ENCODE measurements at places on chromosomes 13 and 19.

- DNase-seq: no peak
Observed at GRCh38 chr19:30102239-30102638, 160.2 kb downstream of the URI1 start.

GRCh38 chr19:4707956-4708650, 15.5 kb downstream of the DPP9 start:
- no peak for DNase-seq

DNA sequence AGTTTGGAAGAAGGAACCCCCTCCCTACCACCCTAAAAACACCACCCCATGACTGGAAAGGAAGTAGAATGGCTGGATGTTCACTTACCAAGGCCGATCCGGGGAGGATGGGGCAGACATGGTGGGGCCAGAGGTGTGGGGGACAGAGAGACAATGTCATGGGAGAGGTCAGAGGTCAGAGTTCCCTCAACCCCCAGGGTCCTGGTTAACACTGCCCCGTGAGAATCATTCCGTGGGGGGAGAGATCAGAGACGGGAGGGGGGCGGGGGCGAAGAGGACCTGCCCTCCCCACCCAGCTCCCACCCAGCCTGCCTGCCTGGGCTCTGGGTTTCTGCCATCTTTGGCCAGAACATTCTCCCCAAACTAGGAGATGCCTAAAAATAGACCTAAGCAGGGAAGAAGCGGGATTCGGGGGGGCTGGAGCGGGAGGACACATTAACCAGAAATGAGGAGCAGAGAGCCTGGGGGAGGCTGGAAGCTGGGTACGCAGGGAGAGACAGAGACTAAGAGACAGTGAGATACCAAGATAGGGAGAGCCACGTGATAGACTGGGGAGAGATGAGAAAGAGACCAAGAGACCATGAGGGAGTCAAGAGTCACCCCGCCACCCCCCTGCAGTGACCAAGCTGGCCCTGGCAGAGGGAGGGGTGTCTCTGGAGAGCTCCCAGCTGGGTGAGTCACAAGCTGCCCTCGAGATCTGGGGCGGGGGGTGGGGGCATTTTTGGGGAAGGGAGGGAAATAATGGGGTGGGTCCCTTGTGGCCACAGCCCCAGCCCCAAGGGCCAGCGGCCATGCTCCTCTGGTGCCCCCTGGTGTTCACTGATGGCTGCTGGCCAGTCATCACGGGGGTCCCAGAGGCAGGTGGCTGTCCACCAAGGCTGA, 6.1 kb upstream of the KANK2 start:
- peak; percentile 46 for DNase-seq

- no peak for DNase-seq
Observed at GRCh38 chr13:109755551-109755950, 30.8 kb downstream of the IRS2 start.

DNA sequence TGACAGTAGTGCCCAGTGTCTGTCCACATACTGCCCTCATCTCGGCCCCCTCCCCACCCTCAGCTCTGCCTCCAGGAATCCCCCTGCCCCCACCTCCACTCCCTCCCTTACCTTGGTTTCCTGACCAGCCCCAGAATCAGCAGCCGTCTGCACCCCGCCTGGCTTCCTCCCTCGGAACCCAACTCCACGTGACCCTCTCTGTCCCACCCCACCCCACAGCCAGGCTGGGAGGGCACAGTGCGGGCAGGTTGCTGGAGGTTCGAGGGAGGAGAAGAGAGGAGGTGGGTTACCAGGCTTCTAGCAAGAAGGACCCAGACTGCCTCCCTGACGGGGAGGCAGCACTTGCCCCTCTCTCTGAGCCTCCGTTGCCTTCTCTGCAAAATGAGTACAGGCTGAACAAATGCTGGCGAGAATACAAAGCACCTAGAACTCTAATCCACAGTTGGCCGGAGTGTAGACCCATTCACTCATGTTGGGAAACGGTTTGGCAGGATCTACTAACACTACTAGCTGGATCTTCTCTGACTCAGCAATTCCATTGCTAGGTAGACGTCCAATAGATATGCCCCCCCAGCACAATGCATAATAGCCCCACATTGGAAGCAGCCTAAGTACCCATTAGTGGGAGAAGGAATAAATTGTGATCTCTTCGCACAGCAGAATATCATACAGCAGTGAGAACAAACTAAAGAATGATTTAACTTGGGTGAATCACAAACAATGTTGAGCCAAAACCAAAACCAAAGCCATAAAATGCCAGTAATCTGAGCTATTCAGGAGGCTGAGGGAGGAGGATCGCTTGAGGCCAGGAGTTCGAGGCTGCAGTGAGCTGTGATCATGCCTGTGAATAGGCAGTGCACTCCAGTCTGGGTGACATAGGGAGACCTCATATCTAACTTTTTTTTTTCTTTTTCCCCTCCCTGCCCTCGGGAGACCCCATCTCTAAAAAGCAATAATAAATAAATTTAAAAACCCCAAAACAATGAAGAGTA, at the start of gene RASAL3:
RASAL3 (minus strand) TSS at position 151 of the 992 bp plus-strand sequence. CDS start 186 bp downstream, outside the sequence.
- DNase-seq: peak; percentile 78

DNA sequence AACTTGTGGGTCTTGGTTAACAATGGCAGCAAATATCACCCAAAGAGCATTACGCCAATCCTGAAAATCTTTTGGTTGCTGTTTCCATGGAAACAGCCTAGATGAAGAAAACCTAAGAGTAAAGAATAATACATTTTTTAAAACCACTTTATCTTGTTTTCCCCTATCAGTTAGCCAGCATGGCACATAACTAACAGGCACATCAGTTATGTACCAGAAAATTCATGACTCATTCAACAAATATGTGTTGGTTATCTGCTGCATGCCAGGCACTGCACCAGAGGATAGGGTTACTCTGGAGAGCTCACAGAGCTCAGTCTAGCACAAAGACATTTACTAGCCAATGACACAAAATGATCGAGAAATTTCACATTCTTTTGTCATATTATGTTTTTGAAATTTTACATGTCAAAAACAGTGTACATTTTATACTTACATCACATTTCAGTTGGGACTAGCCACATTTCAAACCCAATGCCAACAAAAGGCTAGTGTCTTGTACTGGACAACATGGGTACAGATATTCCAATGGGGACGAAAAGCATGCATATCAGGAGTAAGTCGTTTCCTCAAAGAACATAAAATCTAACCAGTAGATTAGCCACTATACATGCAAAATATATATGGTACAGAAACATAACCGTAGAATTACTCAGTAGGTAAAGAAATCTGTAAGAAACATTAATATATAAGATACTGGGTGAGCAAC, 20.3 kb downstream of the LNX2 start:
- DNase-seq: no peak

- DNase-seq: no peak
Observed at GRCh38 chr19:10998045-10998533, 37.3 kb downstream of the SMARCA4 start.

DNA sequence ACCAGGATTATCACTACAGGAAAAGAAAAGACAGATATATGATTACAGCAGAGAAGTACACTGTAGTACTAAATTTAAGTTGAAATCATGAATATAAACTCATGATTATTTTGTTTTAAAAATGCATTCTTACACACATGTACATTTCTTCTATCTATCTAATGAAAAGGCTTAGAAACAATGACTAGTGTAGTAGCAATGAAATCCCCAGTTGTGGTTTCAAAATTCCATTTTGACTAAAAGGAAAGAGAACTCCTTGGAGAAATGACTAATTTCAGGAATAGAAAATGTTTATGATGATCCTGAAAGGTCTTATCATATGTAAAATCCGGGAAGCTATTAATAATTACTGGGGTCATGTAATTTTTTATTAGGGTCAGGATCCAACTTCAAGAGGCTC, 195.0 kb upstream of the STARD13 start:
- DNase-seq: no peak

DNA sequence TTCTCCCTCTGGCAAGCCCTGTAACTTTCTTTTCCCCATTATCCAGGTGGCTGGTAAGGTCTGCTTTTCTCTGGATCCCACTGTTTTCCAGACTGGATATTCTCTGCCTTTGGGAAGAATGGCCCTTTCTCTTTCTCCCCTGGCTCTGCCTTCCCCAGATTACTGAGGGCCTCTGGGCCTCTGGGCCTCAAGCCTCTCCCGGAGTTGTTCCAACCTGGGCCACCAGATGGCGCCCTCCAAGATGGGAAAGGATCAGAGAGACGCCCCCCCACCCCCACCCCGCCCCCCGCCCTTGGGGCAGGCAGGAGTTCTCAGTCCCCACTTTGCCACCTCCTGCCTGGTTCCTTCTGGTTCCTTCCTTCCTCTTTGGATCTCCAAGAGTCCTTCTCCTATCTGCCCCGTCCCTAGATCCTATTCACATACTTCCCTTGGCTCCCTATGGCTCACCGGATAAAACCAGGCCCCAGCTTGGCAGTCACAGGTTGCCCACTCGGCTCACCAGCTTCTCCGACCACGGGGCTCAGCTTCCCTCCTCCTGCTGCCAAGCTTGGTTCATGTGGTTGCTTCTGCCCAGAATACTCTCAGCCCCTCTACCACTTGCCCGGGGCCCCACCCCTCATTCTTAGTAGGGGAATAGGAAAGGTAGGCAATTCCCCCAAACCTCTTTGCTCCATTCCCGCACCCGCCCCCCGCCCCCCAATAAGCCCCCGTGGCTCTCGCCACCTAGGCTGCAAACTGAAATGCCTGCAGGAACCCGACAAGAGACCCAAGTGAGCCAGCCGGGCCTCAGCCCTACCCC, 13.1 kb downstream of the EPS8L1 start:
- peak; percentile 85 for DNase-seq

GRCh38 chr13:93460005-93460404, 233.4 kb downstream of the GPC6 start:
- DNase-seq: no peak

DNA sequence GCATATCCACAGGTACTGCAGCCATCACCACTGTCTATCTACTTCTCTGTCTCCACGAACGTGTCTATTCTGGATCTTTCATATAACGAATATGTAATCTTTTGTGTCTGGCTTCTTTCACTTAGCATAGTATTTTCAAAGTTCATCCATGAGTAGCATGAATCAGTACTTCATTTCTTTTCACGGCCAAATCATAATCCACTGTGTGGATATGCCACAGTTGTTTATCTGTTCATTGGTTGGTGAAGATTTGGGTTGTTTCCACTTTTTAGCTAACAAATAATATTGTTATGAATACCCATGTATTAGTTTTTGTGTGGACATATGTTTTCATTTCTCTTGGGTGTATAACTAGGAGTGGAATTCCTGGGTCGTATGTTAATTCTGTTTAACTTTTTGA, 14.4 kb downstream of the RGCC start:
- DNase-seq: no peak

DNA sequence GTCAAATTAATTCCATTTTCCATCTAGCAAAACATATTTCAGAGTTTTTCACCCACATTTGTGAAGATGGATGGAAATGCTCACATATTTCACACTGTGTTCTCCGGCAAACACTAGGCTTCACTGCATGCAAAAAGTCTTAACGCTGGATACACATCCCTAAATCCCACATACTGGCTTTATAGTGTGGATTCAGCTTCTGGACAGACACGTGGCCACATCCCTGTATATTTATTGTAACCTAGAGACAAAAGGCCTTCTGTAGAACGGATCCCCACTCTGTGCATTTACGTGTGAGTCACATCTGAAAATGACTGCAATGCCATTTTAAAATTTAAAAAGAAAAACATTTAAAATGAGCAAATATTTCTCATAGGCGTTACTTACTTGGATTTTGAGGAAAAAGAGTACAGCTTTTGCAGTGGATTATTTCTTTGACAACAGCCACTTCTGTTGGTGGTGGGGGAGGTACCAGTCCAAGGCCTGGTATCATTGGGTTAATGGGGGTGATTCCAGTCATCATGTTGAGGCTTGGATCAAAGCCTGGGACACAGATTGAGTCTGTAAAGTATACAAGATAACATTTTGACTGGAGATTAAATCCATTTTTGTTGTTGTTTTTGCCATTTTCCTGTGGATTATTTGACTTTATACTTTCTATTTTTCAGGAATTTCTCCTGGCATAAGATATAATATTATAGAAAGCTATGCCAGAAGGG, 337.7 kb downstream of the DNAJC15 start:
- no peak for DNase-seq

DNA sequence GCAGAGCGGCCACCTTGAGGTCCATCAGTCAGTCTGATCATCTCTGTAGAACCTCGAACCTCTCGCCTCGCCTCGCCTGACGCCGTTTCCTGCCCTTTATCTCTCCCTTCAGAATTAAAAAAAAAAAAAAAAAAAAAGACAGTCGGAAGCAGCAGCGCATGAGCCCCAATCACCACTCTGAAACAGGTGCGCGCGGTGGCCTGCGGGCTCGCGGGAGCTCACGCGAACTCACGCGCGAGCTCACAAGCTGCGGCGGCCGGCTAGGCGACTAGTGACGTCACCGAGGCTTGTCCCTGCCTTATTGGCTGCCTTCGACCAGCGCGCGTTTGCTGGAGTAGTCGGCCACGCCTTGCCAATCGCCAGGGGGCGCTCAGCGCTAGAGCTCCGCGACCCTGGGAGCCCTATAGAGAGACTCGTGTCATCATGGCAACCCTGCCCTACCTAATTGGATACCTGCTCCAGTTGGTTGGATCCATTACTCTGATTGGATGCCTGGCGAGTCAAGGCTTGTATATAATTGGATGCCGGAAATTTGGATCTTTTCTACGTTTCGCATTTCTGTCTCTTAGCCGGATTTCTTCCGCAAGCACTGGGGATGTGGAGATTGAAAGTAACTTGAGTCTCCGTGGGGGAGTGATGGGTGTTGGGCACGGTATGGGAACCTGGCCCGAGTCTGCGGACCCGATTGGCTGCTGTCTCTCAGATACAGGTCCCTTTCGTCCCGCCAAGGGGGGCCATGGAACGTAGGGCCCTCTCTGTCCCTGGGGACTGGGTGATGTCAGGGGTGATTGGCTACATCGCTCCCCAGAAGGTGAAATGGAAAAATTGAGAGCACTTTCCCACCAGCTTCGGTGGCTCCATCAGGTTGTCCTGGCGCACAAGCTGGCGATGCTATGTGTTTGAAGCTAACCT, 31.6 kb downstream of the SYT3 start:
- peak; percentile 76 for DNase-seq

DNA sequence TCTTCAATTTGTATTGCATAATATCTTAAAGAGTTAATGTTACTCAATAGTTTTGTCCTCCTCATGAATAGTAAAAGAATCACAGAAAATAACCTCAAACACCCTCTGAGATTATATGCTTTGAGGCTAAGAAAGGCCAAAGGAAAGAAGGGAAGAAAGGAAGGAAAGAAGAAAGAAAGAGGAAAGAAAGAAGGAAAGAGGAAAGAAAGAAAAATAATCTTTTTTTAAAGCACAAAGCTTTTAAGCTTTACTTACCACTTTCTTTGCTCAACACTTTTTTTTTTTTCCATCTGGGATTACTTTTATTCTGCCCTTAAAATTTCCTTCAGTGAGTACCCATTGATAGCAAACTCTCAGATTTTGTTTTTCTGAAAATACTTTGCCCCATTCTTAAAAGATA, 369.1 kb downstream of the FGF9 start:
- no peak for DNase-seq
